Thyroid gland (tissue), 4 donors: ENCODE measurements at places on chromosomes 6 and 20. TPM values are rescaled to one million over a fixed set of nuclear protein-coding genes. Genes with fewer than 3 reads are reported as not detected.

DNA sequence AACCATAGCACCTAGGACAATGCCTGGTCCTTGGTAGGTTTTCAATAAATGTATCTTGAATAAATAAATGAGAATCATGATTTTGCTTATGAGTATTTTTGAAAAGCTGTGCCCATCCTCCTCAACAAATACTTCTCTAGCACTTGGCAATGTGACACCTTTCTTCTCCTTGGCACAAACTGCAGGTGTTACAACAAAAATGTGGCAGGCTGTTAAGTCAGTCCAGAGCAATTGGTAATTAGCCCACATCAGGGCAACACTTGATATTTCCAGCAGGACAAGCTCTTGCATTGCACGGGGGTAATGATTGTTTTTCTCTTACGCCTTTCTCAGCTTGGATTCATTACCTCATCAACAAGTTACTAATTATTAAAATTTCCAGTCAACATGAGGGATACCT, 31.6 kb upstream of the SNX9 start:
- no peak for DNase-seq
- no peaks in the 10 kb centered on the region for H3K27me3 ChIP-seq
- no peaks in the 10 kb centered on the region for H3K36me3 ChIP-seq
- no peak overlapping the region for H3K4me3 ChIP-seq
- H3K4me1 ChIP-seq, result peaks cover 24% of the 10 kb centered on the region

GRCh38 chr20:3452690-3453089, 18.1 kb upstream of the ATRN start:
- H3K27me3 ChIP-seq, result no peaks in the 10 kb centered on the region
- H3K4me3 ChIP-seq, result no peak overlapping the region
- no peaks in the 10 kb centered on the region for H3K36me3 ChIP-seq
- DNase-seq, result no peak
- H3K4me1 ChIP-seq, result no peaks in the 10 kb centered on the region
- no peak overlapping the region for H3K27ac ChIP-seq

DNA sequence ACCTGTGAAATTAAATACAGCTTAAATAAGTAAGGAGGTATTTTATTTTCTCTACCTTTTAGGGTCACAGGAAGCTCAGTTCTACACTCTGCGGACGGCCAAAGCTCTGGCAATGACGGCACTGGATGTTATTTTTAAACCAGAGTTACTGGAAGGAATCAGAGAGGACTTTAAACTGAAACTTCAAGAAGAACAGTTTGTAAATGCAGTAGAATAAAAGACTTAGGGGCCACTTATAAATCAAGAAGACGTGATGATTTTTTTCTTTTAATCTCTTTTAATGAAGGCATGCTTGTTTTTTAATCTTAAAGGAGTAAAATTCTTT, 16.2 kb downstream of the PM20D2 start:
- peaks cover 5% of the 10 kb centered on the region for H3K36me3 ChIP-seq
- no peaks in the 10 kb centered on the region for H3K27me3 ChIP-seq
- DNase-seq, result no peak

- no peak overlapping the region for H3K4me3 ChIP-seq
- H3K4me1 ChIP-seq, result peaks cover 18% of the 10 kb centered on the region
- no peaks in the 10 kb centered on the region for H3K36me3 ChIP-seq
- H3K27me3 ChIP-seq, result no peaks in the 10 kb centered on the region
These were observed 461.3 kb downstream of the GJA1 start for GRCh38 chr6:121896771-121897170.

GRCh38 chr6:40953486-40953885, 85.5 kb downstream of the UNC5CL start:
- H3K4me3 ChIP-seq, result no peak overlapping the region
- H3K36me3 ChIP-seq, result no peaks in the 10 kb centered on the region
- H3K4me1 ChIP-seq, result peaks cover 2% of the 10 kb centered on the region
- H3K27ac ChIP-seq, result no peak overlapping the region

GRCh38 chr20:52054123-52054522, 137.5 kb downstream of the ZFP64 start:
- no peaks in the 10 kb centered on the region for H3K27me3 ChIP-seq
- no peak overlapping the region for H3K4me3 ChIP-seq
- DNase-seq, result no peak
- no peak overlapping the region for H3K27ac ChIP-seq

DNA sequence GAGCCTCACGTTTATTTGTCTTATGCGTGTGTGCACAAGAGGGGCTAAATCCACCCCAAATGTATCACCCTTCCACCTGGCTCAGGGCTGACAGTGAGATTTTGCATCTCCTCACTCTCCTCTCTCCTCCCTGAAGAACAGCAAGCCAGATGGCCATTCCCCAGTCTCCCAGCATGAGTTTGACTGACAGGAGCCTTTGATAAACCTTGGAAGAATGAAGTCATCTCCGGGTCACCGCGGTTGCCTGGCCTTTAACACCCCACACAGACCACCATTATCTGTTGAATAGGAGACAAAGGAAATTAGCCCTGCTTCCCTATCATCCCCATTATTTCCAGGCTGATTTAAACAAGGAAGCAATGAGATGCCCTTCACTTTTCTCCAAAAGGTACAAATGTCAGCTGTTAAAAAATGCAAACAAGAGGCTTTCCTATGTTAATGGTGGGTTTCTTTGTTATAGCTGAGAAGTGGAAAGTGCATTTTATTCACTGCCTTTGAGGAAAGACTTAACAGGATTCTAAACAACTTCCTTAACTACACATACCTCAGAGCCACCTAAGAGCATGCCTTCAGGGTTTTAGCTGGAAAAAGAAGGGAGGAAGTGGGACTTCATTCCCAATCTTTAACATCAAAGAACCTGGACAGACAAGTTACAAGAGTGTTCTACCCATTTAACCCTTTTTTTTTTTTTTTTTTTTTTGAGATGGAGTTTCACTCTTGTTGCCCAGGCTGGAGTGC, 524.8 kb upstream of the ID4 start:
- DNase-seq, result no peak
- peaks cover 3% of the 10 kb centered on the region for H3K4me1 ChIP-seq
- H3K27ac ChIP-seq, result no peak overlapping the region
- H3K27me3 ChIP-seq, result no peaks in the 10 kb centered on the region

DNA sequence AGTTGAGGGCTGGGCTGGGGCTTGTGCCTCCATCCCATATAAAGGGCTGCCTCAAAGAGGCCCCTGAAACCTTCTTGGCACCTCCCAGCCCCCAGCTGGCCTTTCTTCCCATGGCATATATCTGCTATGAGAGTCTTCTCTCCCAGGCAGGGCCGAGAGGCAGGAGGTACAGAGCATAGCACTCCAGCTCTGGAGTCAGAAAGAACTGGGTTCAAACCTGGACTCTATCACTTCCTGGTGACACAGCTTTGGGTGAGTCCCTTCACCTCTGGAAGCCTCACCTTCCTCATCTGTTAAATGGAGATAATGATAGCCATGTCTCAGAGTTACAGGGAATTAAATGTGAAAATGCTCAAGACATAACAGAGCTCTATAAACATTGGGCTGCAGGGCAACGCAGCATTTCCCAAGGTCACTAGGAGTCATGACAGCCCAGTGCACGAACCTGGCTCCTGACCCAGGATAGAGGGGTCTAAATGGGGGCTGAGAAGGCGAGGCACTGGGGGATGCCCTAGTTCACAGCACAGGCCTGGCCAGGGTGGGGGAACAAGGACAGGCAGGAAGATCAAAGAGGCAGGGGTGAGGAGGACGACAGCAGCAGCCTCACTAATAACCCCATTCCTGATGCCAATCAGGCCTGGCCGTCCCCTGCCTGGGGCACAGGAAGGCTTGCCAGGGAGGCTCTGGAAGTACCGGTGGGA, 1.9 kb downstream of the FAM83C start:
- H3K27me3 ChIP-seq, result no peaks in the 10 kb centered on the region
- H3K36me3 ChIP-seq, result no peaks in the 10 kb centered on the region
- no peak for DNase-seq
- no peak overlapping the region for H3K27ac ChIP-seq
- H3K4me3 ChIP-seq, result no peak overlapping the region

DNA sequence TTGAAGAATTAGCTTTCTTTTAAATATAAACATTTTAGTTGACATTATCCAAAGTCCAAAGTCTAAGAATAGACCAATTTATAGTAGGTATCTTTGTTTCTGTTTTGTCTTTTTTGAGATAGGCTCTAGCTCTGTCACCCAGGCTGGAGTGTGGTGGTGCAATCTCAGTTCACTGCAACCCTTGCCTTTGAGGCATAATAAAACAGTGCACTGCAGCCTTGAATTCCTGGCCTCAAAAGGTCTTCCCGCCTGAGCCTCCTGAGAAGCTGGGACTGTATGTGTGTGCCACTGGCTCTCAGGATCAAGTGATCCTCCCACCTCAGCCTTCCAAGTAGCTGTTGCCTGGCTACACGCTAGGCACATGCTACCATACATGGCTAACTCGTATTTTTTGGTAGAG, 135.4 kb downstream of the REV3L start:
- no peak overlapping the region for H3K4me3 ChIP-seq
- H3K4me1 ChIP-seq, result no peaks in the 10 kb centered on the region
- peaks cover 14% of the 10 kb centered on the region for H3K36me3 ChIP-seq
- no peak overlapping the region for H3K27ac ChIP-seq
- no peaks in the 10 kb centered on the region for H3K27me3 ChIP-seq

- H3K36me3 ChIP-seq, result no peaks in the 10 kb centered on the region
- no peak overlapping the region for H3K27ac ChIP-seq
- DNase-seq, result no peak
- H3K4me1 ChIP-seq, result no peaks in the 10 kb centered on the region
- no peaks in the 10 kb centered on the region for H3K27me3 ChIP-seq
These were observed 238.6 kb upstream of the PREP start for GRCh38 chr6:105641504-105641903.

DNA sequence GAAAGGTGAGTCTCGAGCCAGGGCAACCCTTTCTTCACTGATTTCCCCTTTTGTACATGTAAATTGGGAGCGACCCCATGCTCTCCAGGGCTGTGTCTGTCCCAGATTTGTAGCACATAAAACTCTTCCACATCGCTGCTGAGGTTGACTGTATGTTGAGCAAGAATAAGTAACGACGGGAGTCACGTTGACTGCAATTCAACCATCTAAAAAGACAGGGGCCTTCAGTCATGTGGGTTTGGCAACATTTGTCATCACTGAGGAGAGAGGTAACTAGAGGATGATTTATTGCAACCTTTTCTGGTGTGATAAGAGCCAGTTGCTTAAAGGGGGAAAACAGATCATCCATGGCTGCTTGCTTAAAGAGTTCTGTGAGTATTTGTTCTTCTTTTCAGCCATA, 159.4 kb upstream of the SULF2 start:
- H3K4me3 ChIP-seq, result no peak overlapping the region
- H3K36me3 ChIP-seq, result no peaks in the 10 kb centered on the region
- H3K4me1 ChIP-seq, result no peaks in the 10 kb centered on the region
- no peak for DNase-seq

DNA sequence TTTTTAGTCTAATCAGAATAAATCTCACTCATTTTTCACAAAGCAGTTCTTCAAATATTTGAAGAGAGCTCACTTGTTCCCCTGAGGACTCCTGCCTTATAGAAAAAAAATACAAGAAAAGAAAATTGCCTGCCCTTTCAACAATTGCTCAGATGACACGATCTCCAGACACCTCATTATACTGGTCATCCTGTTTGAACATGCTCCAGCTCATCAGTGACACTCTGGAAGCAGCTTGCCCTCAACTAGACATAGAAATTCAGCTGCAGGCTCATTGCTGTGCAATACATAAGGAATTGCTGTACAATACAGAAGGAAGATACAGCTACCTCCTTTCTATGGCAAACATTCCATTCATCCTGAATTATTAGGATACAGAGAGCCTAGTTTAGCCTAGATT, 73.1 kb downstream of the OPN5 start:
- no peak overlapping the region for H3K4me3 ChIP-seq
- no peak overlapping the region for H3K27ac ChIP-seq
- no peaks in the 10 kb centered on the region for H3K36me3 ChIP-seq
- no peak for DNase-seq

DNA sequence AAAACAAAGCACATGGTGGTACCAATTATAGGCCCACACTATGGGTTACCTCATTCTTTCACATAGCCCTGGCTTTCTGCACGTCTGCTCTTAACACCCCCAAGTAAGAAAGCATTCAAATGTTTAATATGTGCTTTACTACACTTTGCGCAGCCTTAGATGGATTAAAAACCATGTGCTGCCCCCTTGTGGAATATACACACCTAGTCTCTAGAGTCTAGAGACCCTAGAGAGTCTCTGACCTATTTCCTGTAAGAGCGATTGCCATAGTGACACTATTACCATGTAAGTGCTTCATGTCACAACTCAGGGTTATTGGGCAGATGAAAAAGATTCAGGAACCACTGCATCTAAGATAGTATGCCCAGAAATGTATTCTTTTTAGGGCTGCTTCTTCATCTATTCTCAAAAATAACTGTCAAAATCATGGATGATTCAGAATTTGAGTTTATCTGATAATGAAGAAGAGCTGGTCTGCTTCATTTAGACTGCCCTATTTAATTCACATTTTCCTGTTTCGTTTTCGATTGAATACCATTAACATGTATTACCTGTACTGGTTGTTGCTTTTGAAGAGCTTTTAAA, 186.3 kb downstream of the ADGB start:
- no peaks in the 10 kb centered on the region for H3K36me3 ChIP-seq
- H3K4me1 ChIP-seq, result no peaks in the 10 kb centered on the region
- DNase-seq, result no peak
- no peaks in the 10 kb centered on the region for H3K27me3 ChIP-seq
- no peak overlapping the region for H3K4me3 ChIP-seq

- H3K4me1 ChIP-seq, result peaks cover 42% of the 10 kb centered on the region
- no peaks in the 10 kb centered on the region for H3K36me3 ChIP-seq
- H3K27me3 ChIP-seq, result no peaks in the 10 kb centered on the region
- peak overlapping the region; percentile 28 for H3K27ac ChIP-seq
- H3K4me3 ChIP-seq, result no peak overlapping the region
These were observed 40.8 kb downstream of the ITCH start for GRCh38 chr20:34403908-34404307.

DNA sequence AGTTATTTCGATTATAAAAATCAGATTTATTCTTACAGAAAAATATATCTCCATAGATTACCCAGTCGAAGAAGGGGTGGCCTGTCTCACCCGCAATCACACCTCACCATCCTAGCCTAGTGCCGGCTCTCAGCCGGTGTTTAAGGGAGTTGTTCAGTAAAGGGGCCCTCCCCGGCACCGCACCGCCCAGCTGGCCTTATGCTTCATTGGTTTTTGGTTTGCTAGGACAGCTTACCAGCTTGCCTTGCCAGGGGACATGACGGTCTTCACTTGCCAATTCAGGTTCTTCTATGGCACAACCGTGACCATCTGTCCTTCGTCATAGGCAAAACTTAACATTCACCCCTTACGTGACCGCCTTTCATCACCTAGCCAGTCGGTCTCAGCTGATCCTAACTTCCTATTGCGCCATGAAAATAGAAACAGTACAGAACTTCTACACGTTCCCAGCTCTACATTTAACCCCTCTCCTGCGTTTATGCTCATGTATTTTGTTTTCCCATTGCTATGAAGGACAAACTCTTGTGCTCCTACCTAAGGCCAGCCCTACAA, 44.7 kb upstream of the SLC22A16 start:
- DNase-seq, result no peak
- H3K4me3 ChIP-seq, result no peak overlapping the region
- no peak overlapping the region for H3K27ac ChIP-seq
- H3K27me3 ChIP-seq, result no peaks in the 10 kb centered on the region
- no peaks in the 10 kb centered on the region for H3K4me1 ChIP-seq

The HAO1 gene
- not detected for total RNA-seq

The SMLR1 gene
- total RNA-seq, result not detected

The YTHDF1 gene
- 54.2 TPM for total RNA-seq

The CLPSL1 gene
- not detected for total RNA-seq

The TMEM244 gene
- total RNA-seq, result not detected

The MATN4 gene
- not detected for total RNA-seq

The DUSP22 gene
- total RNA-seq, result 59.4 TPM

The RFX6 gene
- total RNA-seq, result not detected

The SPATA25 gene
- 8.8 TPM for total RNA-seq

The AFDN gene
- total RNA-seq, result 224 TPM

The ENPP3 gene
- 0.29 TPM for total RNA-seq

The ZBP1 gene
- total RNA-seq, result 1.5 TPM
